Activated T-helper 1 cell treated with anti-CD3 and anti-CD28 coated beads, Interleukin-12 subunit alpha, Interleukin-12 subunit beta, Interleukin-2, Interleukin-4 antibody, amounts not matched to agents 30 ng/mL and 10 ng/mL and 1 ng/mL, durations not matched to agents 14 hours and 24 hours and 36 hours (primary cell): ENCODE measurements at places on chromosomes 1 and 21.
A peak's percentile ranks its signal among the peaks of the same experiment; 100 is the strongest.

- no peaks in the 10 kb centered on the region for H3K4me1 ChIP-seq
- DNase-seq: no peak
- H3K4me3 ChIP-seq: no peak overlapping the region
- no peaks in the 10 kb centered on the region for H3K36me3 ChIP-seq
- H3K27ac ChIP-seq: no peak overlapping the region
These were observed 5.1 kb downstream of the LRRN2 start for GRCh38 chr1:204680461-204680860.

DNA sequence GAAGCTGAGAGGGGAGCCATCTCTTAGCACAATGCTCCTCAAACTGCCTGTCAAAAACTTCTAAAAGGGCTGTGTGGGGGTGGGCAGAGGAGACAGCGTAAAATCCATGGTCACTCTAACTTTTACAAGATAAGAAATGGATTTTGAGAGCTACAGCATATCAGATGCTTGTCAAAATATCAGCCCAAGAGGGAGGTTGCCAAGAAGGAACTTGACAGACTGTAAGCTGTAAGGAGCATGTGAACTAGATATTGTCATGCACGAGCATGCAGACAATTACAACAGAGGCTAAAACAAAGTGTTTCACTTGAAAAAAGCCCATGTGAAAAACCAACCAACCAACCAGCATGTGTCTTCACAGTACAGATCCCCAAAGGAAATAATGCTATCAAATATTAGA is 107.3 kb upstream of the B3GALT2 start:
- no peaks in the 10 kb centered on the region for H3K27me3 ChIP-seq
- H3K4me1 ChIP-seq: no peaks in the 10 kb centered on the region
- H3K27ac ChIP-seq: no peak overlapping the region
- no peak overlapping the region for H3K4me3 ChIP-seq
- no peaks in the 10 kb centered on the region for H3K36me3 ChIP-seq

GRCh38 chr1:205569411-205570172 is 62.2 kb downstream of the ELK4 start:
- H3K4me3 ChIP-seq: no peak overlapping the region
- no peaks in the 10 kb centered on the region for H3K36me3 ChIP-seq
- peaks cover 48% of the 10 kb centered on the region for H3K27me3 ChIP-seq
- H3K4me1 ChIP-seq: no peaks in the 10 kb centered on the region

DNA sequence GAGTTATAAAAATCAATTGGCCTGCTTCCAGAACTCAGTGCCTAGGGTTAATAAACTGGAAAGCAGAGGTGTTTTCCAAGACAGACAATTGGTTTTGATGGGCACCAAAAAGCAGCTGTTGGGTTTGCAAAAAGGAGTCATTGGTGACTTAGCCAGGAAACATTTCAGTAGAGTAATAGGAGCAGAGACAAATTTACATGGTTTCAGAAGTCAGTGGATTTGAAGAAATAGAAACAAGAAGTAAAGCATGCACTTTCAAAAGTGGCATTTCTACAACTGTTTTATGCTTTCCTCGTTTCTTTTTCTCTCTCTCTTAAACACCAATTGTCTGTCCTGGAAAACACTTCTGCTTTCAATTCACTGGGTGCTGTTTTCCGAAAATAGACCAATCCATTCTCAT is 87.8 kb downstream of the GLUL start:
- no peak for DNase-seq
- H3K4me3 ChIP-seq: no peak overlapping the region
- H3K27me3 ChIP-seq: no peaks in the 10 kb centered on the region
- H3K4me1 ChIP-seq: peaks cover 51% of the 10 kb centered on the region
- no peaks in the 10 kb centered on the region for H3K36me3 ChIP-seq

GRCh38 chr1:214319938-214320337 is 39.0 kb downstream of the SMYD2 start:
- H3K4me3 ChIP-seq: no peak overlapping the region
- no peak for DNase-seq
- peaks cover 3% of the 10 kb centered on the region for H3K36me3 ChIP-seq

- DNase-seq: no peak
- H3K4me1 ChIP-seq: peaks cover 61% of the 10 kb centered on the region
- H3K27me3 ChIP-seq: no peaks in the 10 kb centered on the region
These were observed 17.0 kb downstream of the SON start for GRCh38 chr21:33559813-33560212.

- H3K4me1 ChIP-seq: peaks cover 22% of the 10 kb centered on the region
- no peak overlapping the region for H3K4me3 ChIP-seq
- no peaks in the 10 kb centered on the region for H3K36me3 ChIP-seq
- no peak for DNase-seq
These were observed 25.7 kb downstream of the ZBTB18 start for GRCh38 chr1:244076740-244077139.

GRCh38 chr1:54163051-54163450 is 10.3 kb upstream of the CDCP2 start:
- DNase-seq: no peak
- no peak overlapping the region for H3K27ac ChIP-seq
- no peaks in the 10 kb centered on the region for H3K4me1 ChIP-seq

DNA sequence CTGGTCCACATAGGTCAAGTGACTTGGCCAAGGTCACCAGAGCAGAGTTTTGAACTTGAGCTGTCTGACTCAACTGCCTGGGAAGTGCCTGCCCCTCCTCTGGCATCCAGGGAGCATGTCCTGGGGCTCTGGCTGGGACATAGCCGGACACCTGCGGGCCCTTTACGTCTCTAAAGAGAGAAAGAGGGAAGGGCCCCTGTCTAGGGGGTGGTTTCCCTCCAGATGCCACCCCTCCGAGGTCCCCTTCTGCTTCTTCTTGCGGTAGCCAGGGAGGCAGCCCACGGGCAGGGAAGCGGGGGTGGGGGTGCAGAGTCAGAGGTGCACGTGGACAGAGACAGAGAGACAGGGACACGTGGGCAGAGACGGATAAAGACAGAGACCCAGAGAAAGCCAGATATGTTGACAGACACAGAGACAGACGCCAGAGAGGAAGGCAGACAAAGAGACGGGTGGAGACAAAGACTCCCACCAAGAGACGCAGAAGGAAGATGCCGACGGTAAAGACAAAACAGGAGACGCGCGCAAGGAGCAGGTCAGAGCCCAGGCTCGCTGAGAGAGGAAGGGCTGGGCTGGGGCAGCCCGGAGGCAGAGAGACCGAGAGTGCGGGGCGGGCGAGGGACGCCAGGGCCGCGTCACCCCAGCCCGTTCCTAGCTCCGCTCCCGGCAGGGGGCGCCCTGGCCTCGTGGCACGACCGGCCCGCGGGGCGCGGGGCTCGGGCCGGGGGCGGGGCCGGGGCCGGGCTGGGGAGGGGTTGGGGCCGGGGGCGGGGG is 458 bp upstream of the ALPL start:
- peak overlapping the region; percentile 60 for H3K4me3 ChIP-seq
- peak; percentile 51 for DNase-seq
- H3K27ac ChIP-seq: peak overlapping the region; percentile 5
- H3K27me3 ChIP-seq: peaks cover 45% of the 10 kb centered on the region

DNA sequence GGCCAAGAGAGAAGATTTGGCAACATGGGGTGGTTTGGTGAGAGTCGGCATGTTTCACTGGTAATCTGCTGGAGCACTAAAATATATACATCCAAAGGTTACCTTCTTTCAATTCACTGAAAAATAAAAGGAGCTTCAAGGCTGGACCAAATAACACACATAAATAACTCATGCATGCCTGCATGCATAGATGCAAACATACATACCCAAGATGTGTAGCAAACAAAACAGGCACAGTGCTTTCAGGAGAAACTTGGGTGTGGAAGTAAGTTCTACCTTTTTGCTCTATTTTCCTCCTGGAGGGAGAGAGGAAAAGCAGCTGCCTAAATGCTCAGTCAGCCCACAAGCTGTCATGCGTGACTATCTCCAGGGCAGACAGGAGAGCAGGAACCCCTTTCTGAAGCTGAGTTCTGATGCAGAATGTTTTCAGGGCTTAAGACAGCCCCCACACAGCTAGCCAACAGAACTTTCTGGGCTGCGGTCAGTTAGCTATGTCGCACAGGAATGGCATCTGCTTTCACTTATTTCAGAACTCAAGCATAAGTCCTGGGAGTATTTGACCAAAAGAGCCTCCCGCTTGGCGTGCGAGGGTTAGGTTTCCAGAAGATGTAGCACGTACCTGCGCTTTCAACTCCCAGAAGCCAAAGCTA is 166.2 kb downstream of the TOMM20 start:
- no peaks in the 10 kb centered on the region for H3K27me3 ChIP-seq
- no peak for DNase-seq
- H3K4me3 ChIP-seq: peak overlapping the region; percentile 73
- H3K4me1 ChIP-seq: peaks cover 78% of the 10 kb centered on the region
- H3K36me3 ChIP-seq: peaks cover 11% of the 10 kb centered on the region

DNA sequence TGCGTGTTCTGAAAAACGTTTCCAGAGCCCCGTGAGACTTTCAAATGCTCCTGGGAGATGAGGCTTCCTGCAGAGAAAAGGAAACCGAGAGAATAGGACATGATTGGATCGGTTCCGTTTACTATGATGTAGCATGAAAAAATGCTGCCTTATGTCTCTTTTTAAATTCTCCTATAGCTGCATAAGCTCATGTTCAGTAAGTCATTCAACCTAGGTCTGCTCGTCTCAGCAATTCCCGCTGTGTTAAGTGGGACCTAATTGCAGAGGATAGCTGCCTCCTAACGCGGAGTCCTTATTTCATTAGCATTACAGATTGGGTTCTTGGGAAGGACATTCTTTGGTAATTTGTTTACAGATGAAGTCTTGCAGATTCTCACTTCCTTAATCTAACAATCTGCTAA is 165.3 kb downstream of the GALNT2 start:
- H3K4me1 ChIP-seq: peaks cover 22% of the 10 kb centered on the region
- no peaks in the 10 kb centered on the region for H3K27me3 ChIP-seq
- no peak for DNase-seq
- H3K4me3 ChIP-seq: no peak overlapping the region
- no peak overlapping the region for H3K27ac ChIP-seq

DNA sequence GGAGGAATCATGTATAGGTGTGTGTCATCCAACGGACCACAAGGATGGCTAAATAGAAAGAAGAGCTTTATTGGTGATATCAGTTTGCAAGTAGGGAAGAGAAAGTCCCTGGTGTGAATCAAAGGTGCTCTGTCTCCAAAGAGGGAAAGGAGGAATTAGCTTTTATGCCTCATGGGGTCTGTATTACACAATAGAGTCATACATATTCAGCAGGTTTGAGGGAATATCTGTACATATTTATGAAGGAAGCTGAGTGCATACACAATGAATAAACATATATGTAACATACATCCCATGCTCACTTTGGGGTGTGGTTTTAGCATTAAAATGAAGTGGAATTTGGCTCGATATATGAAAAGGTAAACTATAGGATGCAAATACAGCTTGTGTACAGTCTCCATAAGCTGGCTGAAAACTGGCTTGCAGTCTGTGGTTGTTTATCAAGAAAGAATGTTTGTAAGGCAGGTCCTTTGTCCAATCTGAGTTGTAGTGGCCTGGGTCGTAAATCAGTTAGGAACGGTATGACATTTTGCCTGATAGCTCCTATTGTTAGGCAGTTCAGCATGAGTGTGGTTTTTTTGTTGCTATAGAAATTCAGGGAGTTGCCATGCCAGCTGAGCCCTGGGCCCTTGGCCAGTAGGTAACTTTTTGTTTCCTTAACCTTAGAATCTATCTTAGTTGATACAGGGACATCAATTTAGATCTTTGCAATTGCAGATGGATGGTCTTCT is 198.0 kb upstream of the ZP4 start:
- no peaks in the 10 kb centered on the region for H3K36me3 ChIP-seq
- no peaks in the 10 kb centered on the region for H3K4me1 ChIP-seq
- H3K4me3 ChIP-seq: no peak overlapping the region
- DNase-seq: no peak
- no peaks in the 10 kb centered on the region for H3K27me3 ChIP-seq

DNA sequence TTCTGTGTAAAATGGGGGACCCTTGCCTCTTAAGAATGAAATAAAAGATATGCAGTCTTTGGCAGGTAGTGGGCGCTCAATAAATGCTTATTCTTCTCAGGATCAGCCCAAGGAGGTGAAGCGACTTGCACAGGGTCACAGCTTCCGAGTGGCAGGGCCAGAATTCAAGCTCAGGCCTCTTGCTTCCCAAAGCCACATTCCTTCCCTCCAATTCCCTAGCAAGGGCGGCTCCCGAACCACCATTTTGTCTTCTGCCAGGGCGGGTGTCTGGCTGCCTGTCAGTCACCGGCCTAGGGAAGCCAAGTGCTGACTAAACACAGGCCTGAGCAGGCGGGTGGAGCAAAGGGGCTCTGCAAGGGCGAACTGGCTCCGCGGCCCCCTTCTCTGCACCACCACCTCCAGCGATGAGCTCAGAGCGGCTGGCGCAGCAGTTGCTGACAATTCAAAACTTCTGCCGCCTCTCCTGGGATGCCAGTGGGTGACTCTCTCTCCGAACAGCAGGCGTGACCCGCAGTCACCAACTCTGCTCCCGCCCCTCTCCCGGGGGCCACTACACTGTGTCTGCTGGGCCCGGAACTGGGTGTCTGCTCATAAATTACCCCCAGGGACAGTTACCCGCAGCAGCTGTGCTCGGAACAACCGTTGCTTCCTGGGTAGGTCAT is 10.8 kb downstream of the GPR3 start:
- no peak overlapping the region for H3K4me3 ChIP-seq
- H3K36me3 ChIP-seq: peaks cover 18% of the 10 kb centered on the region
- no peak for DNase-seq
- no peaks in the 10 kb centered on the region for H3K27me3 ChIP-seq

DNA sequence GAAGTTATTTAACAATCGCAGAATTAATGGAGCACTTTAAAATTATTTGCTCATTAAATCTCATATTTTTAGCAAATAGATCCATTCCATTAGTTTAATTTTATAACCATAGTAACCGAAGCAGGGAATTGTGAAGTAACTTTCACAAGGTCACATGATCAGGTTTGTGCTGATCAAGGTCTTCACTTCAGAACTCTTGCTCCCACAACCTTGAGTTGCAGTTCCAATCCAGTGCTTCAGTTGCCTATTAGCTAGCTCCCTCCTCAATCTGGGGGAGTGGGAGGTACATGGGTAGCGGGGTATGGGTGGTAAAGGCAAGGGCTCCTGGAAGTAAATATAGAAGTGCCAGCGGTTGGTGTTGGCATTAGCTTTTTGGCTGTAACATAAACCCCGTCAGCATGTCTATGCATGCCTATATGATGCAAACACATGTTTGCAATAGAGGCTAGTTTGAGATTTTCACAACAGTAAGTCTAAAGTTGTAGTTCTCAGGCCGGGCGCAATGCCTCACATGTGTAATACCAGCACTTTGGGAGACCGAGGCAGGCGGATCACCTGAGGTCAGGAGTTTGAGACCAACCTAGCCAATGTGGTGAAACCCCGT is 5.8 kb downstream of the ATP5IF1 start:
- no peak for DNase-seq
- peaks cover 28% of the 10 kb centered on the region for H3K4me1 ChIP-seq

- H3K27me3 ChIP-seq: no peaks in the 10 kb centered on the region
- peaks cover 3% of the 10 kb centered on the region for H3K36me3 ChIP-seq
- no peak overlapping the region for H3K4me3 ChIP-seq
- H3K4me1 ChIP-seq: peaks cover 58% of the 10 kb centered on the region
These were observed 39.8 kb downstream of the HIVEP3 start for GRCh38 chr1:41878911-41879310.

- H3K4me3 ChIP-seq: no peak overlapping the region
- peaks cover 2% of the 10 kb centered on the region for H3K27me3 ChIP-seq
- DNase-seq: no peak
- no peaks in the 10 kb centered on the region for H3K36me3 ChIP-seq
- no peak overlapping the region for H3K27ac ChIP-seq
These were observed 91.7 kb downstream of the C1orf94 start for GRCh38 chr1:34268311-34268954.
